ENCODE measurements at places on chromosomes 2 and 18.

- no peak overlapping the region for H3K27ac ChIP-seq
- H3K27me3 ChIP-seq: peaks cover under 1% of the 10 kb centered on the region
- H3K36me3 ChIP-seq: no peaks in the 10 kb centered on the region
- no peaks in the 10 kb centered on the region for H3K4me1 ChIP-seq
- no peak overlapping the region for H3K4me3 ChIP-seq
These were observed 161.6 kb downstream of the PTH2R start for GRCh38 chr2:208568203-208568602.

DNA sequence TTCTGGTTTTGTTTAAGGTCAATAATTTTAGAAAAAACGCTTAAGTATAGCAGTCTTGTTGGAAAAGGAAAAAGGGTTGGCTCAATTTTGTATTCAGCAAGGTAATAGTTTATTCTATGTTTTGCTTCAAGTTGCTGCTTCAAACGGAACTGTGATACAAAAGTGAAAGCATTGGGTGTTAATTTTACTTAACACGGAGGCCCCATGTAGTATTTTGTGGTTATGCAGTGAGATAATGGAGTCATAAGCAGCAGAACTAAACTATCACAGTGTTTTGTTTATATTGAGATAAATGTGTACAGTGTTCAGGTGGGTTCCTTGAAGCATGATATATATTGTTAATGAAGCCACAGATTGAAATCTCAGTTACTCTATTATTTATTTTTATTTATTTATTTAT lies 67.0 kb upstream of the LYPD6B start:
- H3K27ac ChIP-seq: no peak overlapping the region
- peaks cover 22% of the 10 kb centered on the region for H3K4me1 ChIP-seq
- ATAC-seq: no peak
- H3K4me3 ChIP-seq: no peak overlapping the region

DNA sequence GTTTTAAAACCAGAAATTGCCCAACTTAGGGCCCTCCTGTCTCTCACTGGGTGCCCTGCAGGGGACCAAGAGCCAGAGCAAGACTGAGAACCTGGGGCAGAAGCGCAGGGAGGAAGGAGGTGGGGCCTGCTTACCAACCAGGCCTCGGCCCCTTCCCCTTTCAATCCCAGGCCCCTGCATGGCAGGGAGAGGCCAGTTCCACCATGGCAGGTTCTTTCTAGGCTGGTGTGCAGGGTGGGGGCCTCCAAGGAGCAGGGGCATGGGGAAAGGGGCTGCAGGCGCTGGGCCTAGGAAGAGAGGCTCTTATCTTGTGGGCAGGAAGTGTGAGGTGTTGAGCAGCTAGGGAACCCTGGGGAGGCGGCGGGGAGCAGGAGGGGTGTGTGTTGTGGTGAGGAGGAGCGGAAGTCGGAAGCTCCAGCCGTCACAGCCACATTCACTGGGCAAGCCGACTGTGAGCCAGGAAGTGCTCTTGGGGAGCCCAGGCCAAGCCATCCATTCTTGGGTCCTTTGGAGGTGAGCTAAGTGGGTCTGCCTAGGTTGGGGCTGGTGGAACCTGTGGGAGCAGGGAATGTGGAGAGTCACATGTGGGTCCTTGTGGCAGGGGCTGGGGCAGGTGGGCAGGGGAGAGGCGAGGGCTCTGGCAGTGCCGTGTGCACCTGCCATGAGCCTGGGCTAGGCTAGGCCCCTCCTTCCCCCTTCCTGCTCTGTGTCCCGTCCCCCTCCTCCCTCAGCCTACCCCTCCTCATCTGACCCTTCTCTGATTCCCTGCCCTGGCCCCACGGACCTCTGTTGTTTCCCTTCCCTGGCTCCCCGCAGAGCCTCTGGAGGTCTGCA lies at the start of gene PSD4:
TSS of gene PSD4 (plus strand) at position 430 of the 834 bp plus-strand sequence. CDS start 8,486 bp downstream, outside the sequence.
- H3K36me3 ChIP-seq: no peaks in the 10 kb centered on the region
- H3K4me1 ChIP-seq: no peaks in the 10 kb centered on the region
- no peak within 1 kb of the TSS for H3K27ac ChIP-seq
- H3K27me3 ChIP-seq: no peaks in the 10 kb centered on the region
- peak; percentile 56 for ATAC-seq

DNA sequence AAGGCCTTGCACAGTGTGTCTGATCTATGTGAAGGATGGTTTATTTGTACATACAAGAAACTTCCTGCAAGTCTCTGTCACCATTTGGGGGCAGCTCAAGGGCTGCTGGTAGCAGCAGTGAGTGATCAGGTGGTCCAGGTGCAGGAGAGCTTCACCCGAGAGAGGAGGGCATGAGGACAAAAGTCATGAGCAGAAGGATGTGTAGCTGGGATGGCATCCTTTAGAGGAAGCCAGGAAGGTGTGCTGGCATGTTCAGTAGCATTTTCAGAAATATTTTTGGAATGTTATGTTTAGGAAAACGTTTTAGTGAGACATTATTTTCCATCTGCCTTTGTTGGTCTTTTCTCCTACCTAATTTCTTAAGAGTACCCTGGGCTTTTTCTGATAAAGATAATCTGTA lies 31.9 kb downstream of the VWA3B start:
- no peaks in the 10 kb centered on the region for H3K4me1 ChIP-seq
- H3K27me3 ChIP-seq: no peaks in the 10 kb centered on the region
- no peaks in the 10 kb centered on the region for H3K36me3 ChIP-seq
- no peak overlapping the region for H3K27ac ChIP-seq
- ATAC-seq: no peak

DNA sequence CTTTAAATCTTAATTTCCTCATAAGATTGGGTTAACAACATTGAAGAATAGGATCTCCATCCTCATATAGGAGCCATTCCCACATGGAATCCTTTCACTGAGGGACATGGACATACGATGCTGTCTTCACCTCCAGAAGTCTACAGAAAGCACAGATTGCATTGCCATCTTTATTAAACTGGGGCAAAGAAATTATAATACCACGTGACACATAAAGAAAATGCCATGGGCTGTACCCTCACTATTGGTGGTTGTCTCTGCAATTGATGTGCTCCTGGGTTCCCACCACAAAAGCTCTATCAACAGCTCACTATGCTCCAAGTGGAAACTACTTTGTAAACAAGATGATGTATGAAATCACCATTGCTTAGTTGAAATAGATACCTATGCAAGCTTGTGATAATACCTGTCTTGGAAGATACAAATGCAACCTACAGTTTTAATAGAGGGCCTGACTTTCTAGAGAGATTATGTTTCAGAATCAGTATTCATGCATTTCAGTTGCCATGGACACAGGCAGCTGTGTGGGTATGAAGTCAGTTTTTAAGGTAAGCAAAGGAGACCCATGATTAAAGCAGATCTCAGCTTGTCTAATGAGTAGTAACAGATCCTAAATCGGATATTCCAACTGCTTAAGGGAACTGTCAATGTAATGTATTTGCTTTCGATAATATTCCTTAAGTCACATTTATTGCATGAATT lies 337.0 kb downstream of the RAD51AP2 start:
- no peak for ATAC-seq
- H3K4me3 ChIP-seq: no peak overlapping the region
- no peaks in the 10 kb centered on the region for H3K27me3 ChIP-seq

DNA sequence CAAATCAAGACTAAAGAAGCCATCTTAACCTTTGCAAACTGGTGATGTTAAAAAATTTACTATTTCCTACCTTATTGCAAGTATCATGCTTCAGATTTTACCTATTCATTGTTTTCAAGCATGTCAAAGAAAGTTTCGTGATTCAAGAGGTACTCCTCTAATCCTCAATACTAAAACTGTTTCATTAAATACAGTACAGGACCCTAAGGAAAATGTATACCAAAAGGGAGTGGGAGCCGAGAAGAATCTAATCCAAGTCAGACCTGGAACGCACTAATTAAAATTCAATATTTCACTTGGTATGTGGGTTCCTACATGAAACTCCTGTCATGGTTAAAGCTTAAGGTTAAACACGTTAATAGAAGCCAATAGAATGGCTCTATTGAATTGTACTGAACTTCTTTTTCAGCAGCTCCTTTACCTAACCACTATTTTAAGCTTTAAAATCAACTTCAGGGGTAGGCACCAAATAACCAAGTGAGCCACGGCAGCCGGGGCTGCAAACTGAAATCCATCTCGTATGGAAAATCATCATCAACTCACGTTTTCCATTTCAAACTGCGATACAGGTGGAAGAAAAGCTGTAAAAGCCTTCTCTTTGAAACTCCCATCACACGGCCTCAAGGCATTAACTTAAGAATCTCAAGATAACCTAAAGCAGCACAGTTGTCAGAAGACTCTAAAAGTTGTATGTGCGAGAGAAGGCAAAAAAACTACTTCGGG lies 188.8 kb downstream of the ZEB2 start:
- H3K4me1 ChIP-seq: peaks cover 8% of the 10 kb centered on the region
- peak overlapping the region; percentile 61 for H3K4me3 ChIP-seq
- peak overlapping the region; percentile 94 for H3K27ac ChIP-seq
- H3K27me3 ChIP-seq: no peaks in the 10 kb centered on the region

DNA sequence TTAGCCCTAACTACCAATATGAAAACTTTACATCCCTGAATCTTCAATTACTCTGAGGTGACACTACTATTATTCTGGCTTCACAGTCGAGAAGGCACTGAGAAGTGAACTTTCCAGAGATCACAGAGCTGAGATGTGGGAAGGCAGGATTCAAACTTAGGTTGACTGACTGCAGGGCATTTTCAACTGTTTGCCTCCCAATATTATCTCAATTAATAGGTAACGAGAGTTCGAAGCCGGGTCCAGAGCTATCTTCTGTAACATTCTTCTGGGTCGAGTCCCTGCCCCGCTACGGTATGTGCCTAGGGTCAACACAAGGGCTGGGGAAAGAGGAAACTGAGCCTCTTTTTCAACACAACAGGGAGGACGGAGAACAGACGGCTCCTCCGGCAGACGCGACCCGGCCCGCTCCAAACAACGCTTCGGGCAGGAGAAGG lies 740 bp downstream of the CHMP3 start:
- no peak for ATAC-seq
- peak overlapping the region; percentile 100 for H3K27ac ChIP-seq
- H3K4me1 ChIP-seq: peaks cover 7% of the 10 kb centered on the region
- H3K4me3 ChIP-seq: peak overlapping the region; percentile 86
- H3K27me3 ChIP-seq: no peaks in the 10 kb centered on the region

DNA sequence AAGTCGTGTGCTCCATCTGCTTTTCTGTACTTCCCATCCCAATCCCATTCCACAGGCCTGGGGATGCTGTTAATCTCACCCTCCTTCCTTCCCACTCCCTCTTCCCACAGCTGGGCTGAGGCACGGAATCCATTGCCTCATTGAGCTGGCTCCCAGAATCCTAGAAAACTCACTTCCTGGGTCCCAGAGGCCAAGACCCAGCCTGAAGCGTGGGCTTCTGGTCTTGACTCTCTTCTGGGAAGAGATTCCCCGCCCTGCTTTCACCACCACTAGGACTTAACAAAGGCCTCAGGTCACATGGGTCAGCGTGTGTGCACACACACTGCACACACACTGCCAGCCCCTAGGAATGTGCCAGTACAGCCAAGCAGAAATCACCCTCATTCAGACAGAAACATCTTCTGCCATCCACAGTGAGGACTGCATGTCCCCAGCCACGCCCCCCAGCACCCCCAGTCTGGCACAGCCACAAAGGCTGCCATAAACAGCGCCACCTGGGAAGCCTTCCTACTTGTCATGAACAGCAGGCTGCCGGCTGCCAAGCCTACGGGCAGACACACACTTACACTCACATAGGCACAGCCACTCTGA lies 165.8 kb downstream of the TNS1 start:
- peak overlapping the region; percentile 83 for H3K27ac ChIP-seq
- peak; percentile 78 for ATAC-seq
- peaks cover 70% of the 10 kb centered on the region for H3K36me3 ChIP-seq
- H3K4me1 ChIP-seq: peaks cover 8% of the 10 kb centered on the region
- H3K4me3 ChIP-seq: no peak overlapping the region
- no peaks in the 10 kb centered on the region for H3K27me3 ChIP-seq

DNA sequence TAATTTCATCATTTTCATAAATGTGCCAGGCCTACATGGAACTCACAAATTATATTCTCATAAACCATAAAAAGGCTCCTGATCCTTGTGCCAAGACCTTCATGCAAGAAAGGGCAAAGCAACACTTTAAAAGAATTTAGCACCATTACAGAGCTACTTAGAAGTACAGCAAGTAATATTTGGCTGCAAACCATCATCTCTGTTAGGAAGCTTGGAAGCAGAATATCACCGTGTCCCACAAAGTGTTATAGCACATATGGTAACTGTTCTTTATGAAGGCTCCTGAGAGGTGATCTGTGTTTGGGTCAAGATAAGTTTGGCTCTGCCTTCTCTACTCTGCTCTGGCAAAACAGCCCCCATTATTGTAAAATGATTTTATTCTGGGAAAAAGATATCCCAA lies 59.7 kb upstream of the KCNJ3 start:
- no peaks in the 10 kb centered on the region for H3K27me3 ChIP-seq
- no peak overlapping the region for H3K4me3 ChIP-seq
- no peaks in the 10 kb centered on the region for H3K4me1 ChIP-seq
- H3K36me3 ChIP-seq: no peaks in the 10 kb centered on the region

- H3K27ac ChIP-seq: no peak overlapping the region
These were observed 14.4 kb downstream of the CLEC4F start for GRCh38 chr2:70806013-70806412.

- H3K36me3 ChIP-seq: no peaks in the 10 kb centered on the region
- no peaks in the 10 kb centered on the region for H3K27me3 ChIP-seq
- no peak overlapping the region for H3K27ac ChIP-seq
- H3K4me1 ChIP-seq: peaks cover 2% of the 10 kb centered on the region
- ATAC-seq: no peak
These were observed 90.5 kb upstream of the GRB14 start for GRCh38 chr2:164711766-164712138.

GRCh38 chr2:230896346-230897115 lies 28.5 kb downstream of the GPR55 start:
- no peak overlapping the region for H3K27ac ChIP-seq
- no peaks in the 10 kb centered on the region for H3K4me1 ChIP-seq
- peaks cover 13% of the 10 kb centered on the region for H3K27me3 ChIP-seq

GRCh38 chr18:29693334-29693733 lies 1349.2 kb downstream of the DSC3 start:
- H3K4me3 ChIP-seq: no peak overlapping the region
- no peaks in the 10 kb centered on the region for H3K36me3 ChIP-seq
- H3K4me1 ChIP-seq: no peaks in the 10 kb centered on the region
- H3K27me3 ChIP-seq: no peaks in the 10 kb centered on the region

GRCh38 chr2:156006721-156007618 lies 325.6 kb downstream of the NR4A2 start:
- no peak overlapping the region for H3K4me3 ChIP-seq
- H3K27me3 ChIP-seq: no peaks in the 10 kb centered on the region
- no peaks in the 10 kb centered on the region for H3K36me3 ChIP-seq
- H3K27ac ChIP-seq: no peak overlapping the region
- H3K4me1 ChIP-seq: no peaks in the 10 kb centered on the region

DNA sequence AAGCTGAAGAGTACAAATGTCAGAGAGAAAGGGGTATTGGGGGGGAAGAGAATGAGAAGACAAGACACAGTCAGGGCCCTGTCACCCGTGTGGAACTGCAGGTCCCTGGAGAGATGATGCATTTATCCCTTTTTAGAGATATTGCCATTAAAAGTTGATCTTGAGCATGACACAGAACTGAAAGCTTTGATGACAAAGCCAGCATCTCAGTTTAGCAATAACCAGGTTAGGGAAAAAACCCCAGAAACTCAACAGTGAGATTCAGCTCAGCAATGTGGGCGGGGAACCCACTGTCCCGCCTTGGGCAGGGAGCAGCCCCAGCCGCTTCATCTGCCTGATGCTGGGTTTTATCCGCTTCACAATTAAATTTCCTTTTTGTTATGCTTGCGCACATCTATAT lies 181.1 kb downstream of the NEDD4L start:
- H3K36me3 ChIP-seq: no peaks in the 10 kb centered on the region
- ATAC-seq: no peak
- no peaks in the 10 kb centered on the region for H3K27me3 ChIP-seq
- no peaks in the 10 kb centered on the region for H3K4me1 ChIP-seq
- H3K4me3 ChIP-seq: no peak overlapping the region

- no peak overlapping the region for H3K27ac ChIP-seq
- H3K4me1 ChIP-seq: no peaks in the 10 kb centered on the region
- ATAC-seq: no peak
- no peaks in the 10 kb centered on the region for H3K27me3 ChIP-seq
- H3K36me3 ChIP-seq: no peaks in the 10 kb centered on the region
These were observed 95.8 kb downstream of the SLC25A12 start for GRCh38 chr2:171798156-171798820.
